ENCODE measurements at places on chromosomes 7 and 10. TPM values are rescaled to one million over a fixed set of nuclear protein-coding genes. Genes with fewer than 3 reads are reported as not detected.

EDRF1 gene
- 28.2 TPM for total RNA-seq

DKK1 gene
- total RNA-seq: 31.8 TPM

CHST15 gene
- 38.8 TPM for total RNA-seq

LANCL2 gene
- 14.3 TPM for total RNA-seq

SPDYE9 gene
- not detected for total RNA-seq

EN2 gene
- not detected for total RNA-seq

TBATA gene
- not detected for total RNA-seq

NKX6-2 gene
- total RNA-seq: not detected

CYP2E1 gene
- total RNA-seq: not detected

NPY4R gene
- total RNA-seq: not detected

SPDYE11 gene
- total RNA-seq: not detected

CHRM2 gene
- not detected for total RNA-seq

CELF2 gene
- total RNA-seq: not detected

ENTPD1 gene
- not detected for total RNA-seq

ALOX5 gene
- total RNA-seq: not detected

PCLO gene
- total RNA-seq: 2.0 TPM

GRM8 gene
- total RNA-seq: not detected

PPP1R17 gene
- total RNA-seq: not detected

LAMB4 gene
- not detected for total RNA-seq

PFKP gene
- total RNA-seq: 164 TPM

PILRB gene
- 56.2 TPM for total RNA-seq
